ENCODE measurements at places on chromosomes 7 and 10.

GRCh38 chr10:4337563-4337962 is 488.4 kb upstream of the AKR1E2 start:
- DNase-seq, result no peak

DNA sequence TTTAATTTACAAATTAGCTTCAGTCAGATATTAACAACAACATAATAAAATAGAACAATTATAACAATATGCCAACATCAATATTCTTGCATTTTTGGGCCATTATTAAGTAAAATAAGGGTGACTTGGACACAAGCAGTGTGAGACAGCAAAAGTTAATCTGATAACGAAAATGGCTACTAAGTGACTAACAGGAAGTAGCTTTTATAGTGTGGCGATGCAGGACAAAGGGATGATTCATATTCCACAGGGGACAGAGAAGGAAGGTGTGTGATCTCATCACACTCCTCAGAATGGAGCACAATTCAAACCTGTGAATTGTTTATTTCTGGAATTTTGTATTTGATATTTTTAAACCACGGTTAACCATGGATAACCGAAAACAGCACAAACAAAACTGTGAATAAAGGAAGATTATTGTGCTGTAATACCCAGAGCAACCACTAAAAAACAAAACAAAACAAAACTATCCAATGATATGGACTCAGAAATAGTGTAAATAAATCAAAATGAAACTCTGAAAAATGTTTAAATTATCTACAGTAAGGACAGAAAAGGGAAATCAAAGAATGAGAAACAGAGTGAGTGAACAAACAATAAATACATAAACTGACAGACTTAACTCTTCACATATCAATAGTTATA is 66.9 kb upstream of the TFEC start:
- DNase-seq, result no peak

DNA sequence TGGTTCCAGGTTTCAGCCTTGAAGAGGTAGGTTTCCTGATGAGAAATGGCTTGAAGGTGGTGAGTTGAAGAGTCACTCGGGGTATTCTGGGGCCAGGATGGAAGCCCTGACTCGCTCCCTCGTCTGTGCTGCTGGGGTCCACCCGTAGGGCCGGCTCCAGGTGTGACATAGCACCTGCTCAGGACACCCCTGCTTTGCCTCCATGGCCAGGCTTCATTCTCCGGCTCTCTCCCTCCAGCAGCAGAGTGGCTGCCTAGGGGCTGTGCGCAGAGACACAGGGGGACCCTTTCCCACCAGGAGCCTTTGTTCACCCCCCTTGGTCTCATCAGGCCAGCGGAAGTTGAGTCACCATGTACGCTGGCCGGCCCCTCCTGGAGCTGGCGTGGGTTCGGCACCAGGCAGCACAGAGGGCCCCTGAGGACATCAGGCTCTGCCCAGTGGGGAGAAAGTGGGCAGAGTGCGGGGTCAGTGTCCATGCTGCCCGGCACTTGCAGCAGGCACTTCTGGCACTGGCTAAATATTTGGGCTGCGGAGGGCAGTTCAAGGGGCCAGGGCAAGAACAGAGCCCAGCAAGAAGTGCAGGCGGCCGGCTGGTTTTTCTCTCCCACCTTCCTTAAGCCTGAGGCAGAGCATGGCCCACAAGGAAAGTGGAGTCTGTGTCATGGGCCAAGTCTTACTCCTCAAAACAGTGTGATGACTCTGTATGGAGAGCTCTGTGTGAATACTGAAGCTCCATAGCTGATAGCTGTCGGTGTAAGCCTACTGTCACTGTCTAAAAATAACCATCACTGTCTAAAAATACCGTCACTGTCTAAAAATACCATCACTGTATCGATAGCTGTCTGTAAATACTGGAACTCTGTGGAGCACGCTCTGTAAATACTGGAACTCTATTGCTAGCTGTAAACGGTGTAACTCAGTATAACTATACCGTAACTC is 3.7 kb upstream of the PRKAR1B start:
- no peak for DNase-seq

- DNase-seq, result no peak
Observed at GRCh38 chr7:87473986-87474385, 1.5 kb downstream of the ABCB4 start.

GRCh38 chr10:6669269-6669859 is 89.3 kb upstream of the PRKCQ start:
- DNase-seq, result no peak

DNA sequence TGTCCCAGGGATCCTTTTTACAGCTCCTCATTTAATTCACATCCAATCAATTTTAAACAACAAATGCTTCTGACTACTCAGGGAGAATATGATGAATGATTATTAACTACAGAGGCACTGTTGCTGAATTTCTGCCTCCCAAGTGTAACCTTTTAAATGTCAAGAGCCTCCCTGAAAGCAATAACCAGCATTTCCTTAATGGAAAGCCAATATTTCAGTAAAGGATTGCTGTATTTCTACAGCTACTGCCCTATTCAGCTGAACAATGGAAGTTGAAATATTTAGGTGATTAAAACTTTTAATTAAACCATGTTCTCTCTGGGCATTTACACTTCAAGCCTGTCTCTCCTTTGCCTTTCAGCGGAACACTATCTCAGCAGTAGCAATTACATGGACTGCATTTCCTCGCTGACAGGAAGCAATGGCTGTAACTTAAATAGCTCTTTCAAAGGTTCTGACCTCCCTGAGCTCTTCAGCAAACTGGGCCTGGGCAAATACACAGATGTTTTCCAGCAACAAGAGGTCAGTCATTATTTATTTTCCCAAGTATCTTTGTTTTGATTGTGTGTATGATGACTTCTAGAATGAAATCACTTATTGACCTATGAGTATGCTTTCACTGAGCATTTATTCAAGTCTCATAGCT is 304.7 kb downstream of the BICC1 start:
- no peak for DNase-seq

DNA sequence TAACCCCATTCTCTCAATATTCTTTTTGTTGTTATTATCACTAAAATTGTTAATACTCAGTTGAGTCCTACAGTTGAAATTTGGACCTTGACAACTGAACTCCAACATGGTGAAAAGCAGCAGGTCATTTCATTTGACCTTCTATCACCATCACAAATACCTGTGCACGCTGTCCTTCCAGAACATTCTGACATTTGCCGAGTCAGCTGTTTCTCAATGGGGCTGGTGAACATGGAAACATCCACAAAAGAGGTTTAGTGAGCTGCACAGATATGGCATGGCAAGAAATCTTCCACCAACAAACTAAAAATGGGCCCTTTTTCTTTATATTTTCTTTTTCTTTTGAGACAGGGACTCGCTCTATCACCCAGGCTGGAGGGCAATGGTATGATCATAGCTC is 169.7 kb downstream of the ZNF438 start:
- DNase-seq, result no peak

DNA sequence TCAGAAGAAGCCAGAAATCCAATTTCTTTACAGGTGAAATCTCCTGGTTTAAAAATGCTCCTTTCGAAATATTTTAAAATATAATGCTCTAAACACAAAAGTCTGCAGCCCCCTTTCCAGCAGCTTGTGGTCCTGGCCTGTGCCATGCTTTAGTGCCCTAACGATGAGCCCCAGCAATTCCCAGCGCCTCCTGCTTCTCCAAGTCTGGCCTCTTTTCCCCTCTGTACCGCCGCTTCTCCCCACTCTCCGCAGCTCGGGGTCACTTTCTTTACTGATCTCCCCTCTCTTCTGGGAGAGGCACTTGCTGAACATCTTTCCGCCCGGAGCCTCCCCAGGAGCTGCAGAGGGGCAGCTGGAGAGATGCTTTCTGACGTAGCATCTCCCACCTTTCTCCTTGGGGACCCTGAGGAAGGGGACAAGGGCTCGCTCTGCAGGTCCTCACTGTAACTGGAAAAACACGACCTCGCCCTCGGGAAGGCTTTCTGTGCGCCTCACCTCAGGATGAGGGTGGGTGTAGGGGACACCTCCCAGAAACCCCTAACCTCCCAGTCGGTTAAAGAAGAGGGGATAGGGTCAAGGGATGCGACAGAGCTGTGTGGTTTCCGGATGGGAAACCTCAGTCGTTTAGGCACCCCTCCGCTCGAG is 565 bp upstream of the INA start:
- no peak for DNase-seq

GRCh38 chr10:43049081-43049551 is 27.8 kb upstream of the RET start:
- DNase-seq, result no peak

DNA sequence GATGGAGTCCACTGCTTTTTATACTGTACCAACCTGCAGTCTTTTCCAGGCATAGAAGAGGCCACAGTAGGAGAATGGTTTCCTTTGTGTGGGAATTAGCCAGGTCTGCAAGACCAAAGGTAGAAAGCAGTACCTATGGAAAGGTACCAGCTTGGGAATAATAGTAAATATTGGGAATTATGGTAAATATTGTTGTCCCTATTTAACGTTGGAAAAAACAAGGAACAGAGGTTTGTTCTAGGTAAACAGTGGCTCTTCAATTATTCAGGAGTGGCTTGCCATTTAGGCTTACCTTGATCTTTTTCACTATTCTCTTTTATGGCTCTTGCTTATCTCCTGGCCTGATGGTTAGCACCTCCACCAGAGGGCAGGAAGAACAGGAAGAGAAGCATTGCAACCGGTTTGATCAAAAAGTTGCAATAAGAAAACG is 43.9 kb upstream of the GSAP start:
- no peak for DNase-seq

- no peak for DNase-seq
Observed at GRCh38 chr10:53990799-53991238, 810.2 kb downstream of the PCDH15 start.

DNA sequence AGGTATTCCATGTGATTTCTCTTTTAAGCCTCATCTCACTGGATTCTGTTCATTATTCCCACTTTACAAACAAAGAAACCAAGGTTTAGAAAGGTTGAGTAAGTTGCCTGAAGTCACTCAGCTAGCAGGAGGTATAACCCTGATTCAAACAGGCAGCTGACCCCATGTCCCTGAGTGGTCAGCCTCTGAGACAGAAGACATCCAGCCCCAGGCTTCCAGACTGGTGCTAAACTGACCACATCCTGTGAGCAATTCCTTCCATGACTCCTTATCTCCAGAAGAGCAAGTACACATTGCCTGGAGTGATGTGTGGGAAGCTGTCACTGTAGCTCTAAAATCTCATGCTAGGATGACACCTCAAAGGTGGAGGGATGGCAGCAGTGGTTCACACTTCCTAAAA is 3.7 kb downstream of the PLPP4 start:
- no peak for DNase-seq

GRCh38 chr10:30493609-30494530 is 59.9 kb downstream of the MAP3K8 start:
- no peak for DNase-seq

DNA sequence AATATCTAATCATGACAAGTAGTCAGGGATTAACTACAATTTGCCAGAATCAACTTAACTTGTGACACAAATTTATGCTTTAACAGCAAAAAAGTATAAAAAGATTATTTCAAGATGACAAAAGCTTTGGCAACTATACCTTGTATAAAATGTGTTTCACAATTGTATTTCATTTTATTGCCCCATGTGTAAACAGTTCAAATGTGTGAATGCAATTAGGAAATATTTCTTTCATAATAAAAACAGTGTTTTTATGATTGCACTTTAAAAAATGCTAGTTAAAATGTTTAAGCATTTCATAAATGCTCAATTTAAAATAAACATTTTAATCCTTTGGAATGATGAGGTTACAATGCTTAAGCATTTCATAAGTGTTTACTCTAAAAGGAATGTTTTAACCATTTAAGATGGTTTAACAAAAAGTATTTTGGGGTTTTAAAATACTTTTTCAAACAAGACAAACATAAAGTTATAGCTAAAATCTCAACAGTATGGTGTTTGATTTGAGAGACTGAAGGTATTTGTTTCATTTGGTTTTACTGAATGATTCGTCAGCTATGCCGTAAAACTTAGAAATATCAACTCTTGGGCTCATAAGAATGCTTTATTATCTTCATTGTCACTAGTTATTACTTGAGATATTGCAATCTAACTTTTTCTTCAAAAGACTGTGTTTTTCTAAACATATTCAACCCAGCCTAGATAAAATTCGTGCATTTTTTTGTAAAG is 50.1 kb downstream of the SFTPD start:
- no peak for DNase-seq

GRCh38 chr7:107255602-107256001 is 86.8 kb downstream of the HBP1 start:
- no peak for DNase-seq

GRCh38 chr7:98802088-98802780 is 67.6 kb downstream of the TMEM130 start:
- peak; percentile 75 for DNase-seq

- no peak for DNase-seq
Observed at GRCh38 chr7:47404010-47404409, 177.9 kb downstream of the TNS3 start.

DNA sequence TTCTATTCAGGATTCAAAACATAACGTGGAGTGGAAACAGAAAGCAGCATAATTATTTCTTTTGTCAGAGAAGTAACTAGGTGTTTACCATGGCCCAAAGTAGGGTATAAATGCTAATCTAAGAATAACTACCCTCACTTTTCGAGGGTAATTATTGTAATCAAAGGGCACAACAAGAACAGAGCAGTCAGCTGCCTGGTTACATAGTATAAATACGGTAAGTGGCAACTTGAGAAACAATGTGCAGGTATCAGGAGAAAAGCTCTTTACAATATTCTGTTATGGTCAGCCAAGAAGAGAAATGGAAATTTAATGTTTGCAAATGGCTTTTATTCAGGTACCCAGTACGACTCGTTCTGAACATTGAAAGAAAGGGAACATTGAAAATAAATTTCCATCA is 242.0 kb upstream of the NPY start:
- no peak for DNase-seq

DNA sequence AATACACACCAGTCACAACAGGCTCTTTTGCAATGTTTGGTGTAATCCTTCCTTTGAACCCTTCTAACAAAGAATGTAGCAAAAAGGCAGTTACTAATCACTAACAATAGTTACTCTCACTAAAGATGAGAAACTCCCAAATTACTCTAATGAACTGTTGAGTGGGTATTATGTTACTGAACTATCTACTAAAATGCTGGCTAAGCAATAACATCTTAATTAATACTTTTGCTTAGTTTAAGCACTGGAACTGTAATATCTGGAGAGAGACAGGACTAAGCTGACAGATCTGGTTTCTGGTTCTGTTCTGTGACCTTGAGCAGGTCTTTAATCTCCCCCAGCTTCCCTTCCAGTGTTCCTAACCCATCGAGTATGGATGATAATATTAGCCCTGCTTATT is 241.7 kb downstream of the CHCHD3 start:
- no peak for DNase-seq

GRCh38 chr10:34507217-34507616 is 307.9 kb downstream of the PARD3 start:
- no peak for DNase-seq

GRCh38 chr10:71345694-71346093 is 26.6 kb downstream of the SLC29A3 start:
- DNase-seq, result no peak

DNA sequence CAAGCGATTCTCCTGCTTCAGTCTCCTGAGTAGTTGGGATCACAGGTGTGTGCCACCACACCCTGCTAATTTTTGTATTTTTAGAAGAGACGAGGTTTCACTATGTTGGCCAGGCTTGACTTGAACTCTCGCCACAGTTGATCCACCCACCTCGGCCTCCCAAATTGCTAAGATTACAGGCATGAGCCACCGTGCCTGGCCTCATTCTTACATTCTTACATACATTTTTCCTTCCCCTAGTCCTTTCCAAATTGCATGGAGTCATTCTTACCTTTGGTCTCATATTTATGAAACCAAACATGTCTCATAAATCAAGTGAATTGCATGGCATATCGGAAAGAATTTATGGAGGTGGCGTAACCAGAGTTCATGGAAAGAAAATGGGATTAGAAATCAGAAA is 148.5 kb downstream of the ANLN start:
- no peak for DNase-seq

All from posterior cingulate gyrus (tissue), 11 donors.